Activated naive CD4-positive, alpha-beta T cell treated with anti-CD3 and anti-CD28 coated beads for 36 hours (primary cell): ENCODE measurements at places on chromosomes 12 and 14. TPM values are rescaled to one million over a fixed set of nuclear protein-coding genes. Genes with fewer than 3 reads are reported as not detected.

CLEC2A gene
- not detected for total RNA-seq

NANOG gene
- total RNA-seq = not detected

PTGDR gene
- total RNA-seq = not detected

GRIP1 gene
- 1.2 TPM for total RNA-seq

TPH2 gene
- not detected for total RNA-seq

- no peak for DNase-seq
Measured at GRCh38 chr12:115294453-115295133, 610.6 kb upstream of the TBX3 start.

GRCh38 chr14:92493492-92493891 lies 20.1 kb upstream of the RIN3 start:
- no peak for DNase-seq
